Nephron progenitor cell (in vitro differentiated cells): ENCODE measurements at places on chromosomes 2 and 18.
A peak's percentile ranks its signal among the peaks of the same experiment; 100 is the strongest.

DNA sequence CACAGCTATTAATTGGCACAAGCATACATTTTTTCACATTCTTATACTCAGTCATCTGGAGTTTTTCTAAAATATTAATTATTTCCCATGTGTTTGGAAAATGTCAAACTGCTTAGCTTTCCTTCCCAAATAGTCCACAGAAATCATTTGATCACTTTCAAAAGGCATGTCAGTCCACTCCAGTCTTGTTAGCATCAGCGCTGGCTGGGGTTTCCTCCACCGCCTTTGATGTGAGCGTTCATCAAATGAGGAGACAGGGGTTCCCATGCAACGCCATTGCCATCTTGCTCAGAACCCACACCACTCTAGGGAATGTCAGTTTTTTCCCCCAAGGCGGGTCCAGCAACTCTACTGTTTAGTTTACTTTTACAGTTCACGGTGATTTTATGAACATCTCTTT is 13.1 kb upstream of the RAX start:
- no peak for DNase-seq

GRCh38 chr18:13235981-13236380 is 17.4 kb downstream of the LDLRAD4 start:
- no peak for DNase-seq

GRCh38 chr2:181924336-181924735 is 32.8 kb downstream of the ITPRID2 start:
- no peak for DNase-seq

- DNase-seq, result no peak
Measured at GRCh38 chr18:22063102-22063501, 106.3 kb upstream of the GATA6 start.

- DNase-seq, result peak; percentile 70
Measured at GRCh38 chr2:80303909-80304837, at the start of gene LRRTM1. Gene LRRTM1, minus strand, starts transcription at chr2:80304752. Its CDS starts 933 bp downstream, at chr2:80303819.

- DNase-seq, result no peak
Measured at GRCh38 chr2:164515734-164516133, 105.5 kb downstream of the GRB14 start.

GRCh38 chr2:100309973-100310719 is 12.2 kb downstream of the LONRF2 start:
- no peak for DNase-seq

DNA sequence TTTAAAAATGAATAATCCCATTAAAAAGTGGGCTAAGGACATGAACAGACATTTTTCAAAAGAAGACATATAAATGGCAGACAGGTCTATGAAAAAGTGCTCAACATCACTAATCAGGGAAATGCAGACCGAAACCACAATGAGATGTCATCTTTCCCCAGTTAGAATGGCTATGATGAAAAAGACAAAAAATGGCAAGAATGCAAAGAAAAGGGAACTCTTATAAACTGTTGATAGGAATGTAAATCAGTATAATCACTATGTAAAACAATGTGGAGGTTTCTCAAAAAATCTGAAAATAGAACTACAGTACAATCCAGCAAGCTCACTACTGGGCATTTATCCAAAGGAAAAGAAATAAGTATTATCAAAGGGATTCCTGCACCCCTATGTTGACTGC is 169.2 kb downstream of the METTL4 start:
- no peak for DNase-seq

GRCh38 chr2:75007061-75007460 is 48.6 kb downstream of the POLE4 start:
- DNase-seq, result no peak

DNA sequence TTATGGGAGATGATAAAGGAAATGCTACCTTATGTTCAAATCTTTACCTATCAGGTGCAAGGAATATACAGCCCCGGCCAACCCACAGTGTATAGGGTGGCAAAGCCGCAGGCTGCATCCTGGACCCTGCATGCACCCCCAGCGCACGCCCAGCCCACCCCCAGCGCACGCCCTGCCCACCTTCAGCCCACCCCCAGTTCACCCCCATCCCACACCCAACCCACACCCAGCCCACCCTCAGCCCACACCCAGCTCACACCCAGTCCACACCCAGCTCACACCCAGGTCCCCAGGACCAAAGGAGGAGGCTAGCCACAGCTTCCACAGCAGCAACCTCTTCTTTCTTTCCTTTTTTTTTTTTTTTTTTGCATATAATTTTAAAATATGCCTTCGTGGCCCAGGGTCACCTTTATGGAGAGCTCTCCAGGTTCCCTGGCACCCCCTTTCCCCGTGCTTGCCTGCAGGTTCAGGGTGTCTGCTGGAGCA is 120.9 kb downstream of the PTGR3 start:
- no peak for DNase-seq
